ENCODE measurements at places on chromosomes 12 and 14.
A peak's percentile ranks its signal among the peaks of the same experiment; 100 is the strongest.

DNA sequence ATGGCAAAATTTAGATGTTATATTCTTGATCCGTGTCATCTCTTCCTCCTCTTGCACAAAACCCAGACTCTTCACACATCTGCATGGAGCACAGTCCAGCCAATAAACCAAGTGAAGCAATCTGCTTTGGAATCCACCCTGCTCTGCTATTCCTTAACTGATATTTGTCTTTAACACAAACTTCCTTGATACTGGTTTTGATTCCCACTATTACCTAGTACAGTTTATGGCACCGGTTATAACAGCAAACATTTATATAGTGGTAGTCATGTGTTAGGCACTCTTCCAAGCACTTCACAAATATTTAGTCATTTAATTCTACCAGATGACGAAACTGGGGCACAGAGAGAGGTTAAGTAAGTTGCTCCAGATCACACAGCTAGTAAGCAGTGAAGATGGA, 12.5 kb downstream of the STYK1 start:
- no peak for DNase-seq

GRCh38 chr14:53840444-53840843, 116.2 kb downstream of the BMP4 start:
- DNase-seq: no peak

DNA sequence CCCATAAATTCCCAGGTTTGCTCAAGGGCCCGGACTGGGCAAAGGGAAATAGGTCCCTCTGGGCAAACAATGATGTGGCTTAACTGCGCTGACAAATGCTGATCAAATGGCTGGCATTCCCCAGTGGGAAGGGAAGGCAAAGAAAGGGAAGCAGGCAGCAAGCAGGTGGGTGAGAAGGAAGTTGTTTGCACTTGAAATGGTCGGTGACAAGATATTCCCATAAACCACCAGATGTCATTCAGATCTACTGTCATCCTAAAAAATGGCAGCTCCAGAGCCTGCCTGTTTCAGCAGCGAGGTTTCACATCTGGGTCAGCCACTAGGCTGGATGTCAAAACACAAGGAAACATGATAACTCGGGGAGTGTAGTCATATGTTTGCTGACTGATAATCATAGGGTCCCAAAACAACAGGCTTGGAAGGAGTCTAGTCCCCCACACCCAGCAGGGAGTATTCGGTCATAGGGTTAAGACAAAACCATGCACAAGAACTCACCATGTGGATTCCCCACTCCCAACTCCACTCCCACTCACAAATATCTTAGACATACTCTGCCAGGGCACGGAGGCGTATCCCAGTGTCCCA, 37.9 kb upstream of the MDM1 start:
- no peak for DNase-seq

- DNase-seq: no peak
These were observed 10.0 kb upstream of the NRDE2 start for GRCh38 chr14:90341784-90342183.

- DNase-seq: no peak
These were observed 165.3 kb downstream of the ALX1 start for GRCh38 chr12:85445060-85445938.

DNA sequence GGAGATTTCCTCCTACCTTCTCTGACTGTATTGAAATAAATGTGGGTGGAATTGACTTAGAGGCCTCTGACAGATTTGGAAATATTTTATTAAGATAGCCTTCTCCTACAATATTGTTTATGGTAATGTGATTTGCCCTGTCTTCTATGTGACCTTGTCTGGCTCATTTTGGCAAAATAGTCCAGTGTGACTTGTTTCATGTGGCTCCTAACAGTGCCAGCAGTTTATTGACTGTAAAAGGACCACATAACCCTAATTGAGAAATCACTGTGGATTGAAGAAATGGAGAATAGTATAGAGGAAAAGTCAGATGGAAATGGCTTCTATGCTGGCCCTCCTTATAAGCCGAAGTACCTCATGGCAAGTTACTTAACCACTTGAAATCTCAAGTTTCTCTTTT, 170.9 kb upstream of the PTPRQ start:
- no peak for DNase-seq

DNA sequence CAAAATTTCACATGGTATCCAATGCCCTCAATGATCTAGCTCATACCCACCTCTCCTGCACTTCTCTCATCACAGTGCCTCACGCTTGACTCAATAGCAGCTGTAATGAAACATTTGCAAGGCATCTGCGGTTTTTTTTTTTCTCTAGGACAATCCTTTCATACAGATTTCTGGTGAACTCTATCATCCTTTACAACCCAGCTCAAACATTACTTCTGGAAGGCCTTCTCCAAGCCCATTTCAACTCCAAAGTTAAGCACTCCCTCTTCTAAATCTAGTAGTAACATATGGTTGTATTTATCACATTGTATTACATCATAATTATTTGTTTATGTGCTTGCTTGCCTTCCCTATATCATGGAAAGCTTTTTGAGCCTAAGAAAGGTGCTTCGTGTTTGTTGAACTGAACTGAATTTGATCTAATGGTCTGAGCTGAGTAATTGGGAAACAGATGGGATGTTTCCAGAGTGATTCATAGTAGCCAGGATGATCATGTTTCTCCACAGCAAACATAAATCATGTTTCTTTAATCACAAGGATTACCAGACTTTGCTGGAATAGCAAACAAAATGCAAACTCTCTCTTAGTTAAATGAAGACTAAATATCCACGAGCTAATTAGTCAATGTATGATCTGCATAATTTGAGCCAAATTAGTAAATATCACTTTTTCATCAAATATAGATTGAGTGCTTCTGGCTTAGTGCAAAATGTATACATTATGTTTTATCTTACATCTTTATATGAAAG, 14.3 kb downstream of the CFL2 start:
- no peak for DNase-seq

GRCh38 chr12:118637767-118638370, 261.5 kb downstream of the SUDS3 start:
- DNase-seq: no peak

GRCh38 chr12:6297170-6297569, 13.3 kb upstream of the PLEKHG6 start:
- DNase-seq: no peak

DNA sequence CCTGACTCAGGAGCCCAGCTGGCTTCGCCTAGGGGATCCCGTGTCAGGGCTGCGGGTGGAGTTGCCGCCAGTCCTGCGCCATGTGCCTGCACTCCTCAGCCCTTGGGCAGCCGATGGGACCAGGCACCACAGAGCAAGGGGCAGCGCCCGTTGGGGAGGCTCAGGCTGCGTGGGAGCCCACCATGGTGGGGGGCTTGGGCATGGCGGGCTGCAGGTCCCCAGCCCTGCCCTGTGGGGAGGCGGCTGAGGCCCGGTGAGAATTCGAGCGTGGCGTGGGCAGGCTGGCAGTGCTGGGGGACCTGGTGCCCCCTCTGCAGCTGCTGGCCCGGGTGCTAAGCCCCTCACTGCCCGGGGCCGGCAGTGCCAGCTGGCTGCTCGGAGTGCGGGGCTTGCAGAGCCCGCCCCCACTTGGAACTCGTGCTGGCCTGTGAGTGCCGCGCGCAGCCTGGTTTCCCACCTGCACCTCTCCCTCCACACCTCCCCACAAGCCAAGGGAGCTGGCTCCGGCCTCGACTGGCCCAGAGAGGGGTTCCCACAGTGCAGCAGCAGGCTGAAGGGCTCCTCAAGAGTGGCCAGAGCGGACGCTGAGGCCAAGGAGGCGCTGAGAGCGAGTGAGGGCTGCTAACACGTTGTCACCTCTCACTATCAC, 135.1 kb upstream of the SEL1L start:
- DNase-seq: no peak

GRCh38 chr14:65042731-65043372, 56.2 kb downstream of the FNTB start:
- no peak for DNase-seq

- DNase-seq: no peak
These were observed at the start of gene GPR65 for GRCh38 chr14:88005050-88005481. GPR65 (plus strand) TSS chr14:88005135; CDS start chr14:88010848, 5,713 bp downstream.

- DNase-seq: peak; percentile 80
These were observed 148.9 kb downstream of the CHST11 start for GRCh38 chr12:104605685-104606084.

GRCh38 chr12:52561880-52562449, 9.0 kb upstream of the KRT71 start:
- DNase-seq: no peak

- no peak for DNase-seq
These were observed 144.1 kb upstream of the BTG1 start for GRCh38 chr12:92289629-92290349.

DNA sequence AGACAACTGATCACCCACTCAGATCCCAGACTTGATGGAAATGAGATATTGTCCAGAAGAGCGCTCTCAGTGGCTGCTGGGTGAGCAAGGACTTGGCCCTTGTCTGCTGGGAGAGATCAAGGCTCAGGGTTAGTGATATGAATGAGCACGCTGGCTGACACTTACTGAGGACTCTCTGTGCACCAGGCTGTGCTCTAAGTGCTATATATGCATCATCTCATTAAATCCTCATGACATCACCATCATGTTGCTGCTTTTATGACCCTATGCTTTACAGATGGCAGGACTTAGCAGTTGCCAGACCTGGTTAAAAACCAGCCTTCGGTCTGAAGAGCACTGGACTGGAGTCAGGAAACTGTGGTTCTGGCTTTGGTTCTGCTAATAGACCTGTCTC, 260.9 kb downstream of the VRK1 start:
- no peak for DNase-seq

- DNase-seq: peak; percentile 50
These were observed 15.2 kb downstream of the FBXO33 start for GRCh38 chr14:39417014-39417413.

GRCh38 chr14:69647213-69647612, 35.8 kb downstream of the SUSD6 start:
- DNase-seq: no peak

GRCh38 chr12:26699237-26699636, 133.8 kb downstream of the ITPR2 start:
- no peak for DNase-seq
